ENCODE measurements at places on chromosomes 13 and 19. TPM values are rescaled to one million over a fixed set of nuclear protein-coding genes. Genes with fewer than 3 reads are reported as not detected.

- no peaks in the 10 kb centered on the region for H3K27me3 ChIP-seq
- H3K4me1 ChIP-seq, result no peaks in the 10 kb centered on the region
- no peak for DNase-seq
These were observed 13.2 kb downstream of the FREM2 start for GRCh38 chr13:38700051-38700450.

DNA sequence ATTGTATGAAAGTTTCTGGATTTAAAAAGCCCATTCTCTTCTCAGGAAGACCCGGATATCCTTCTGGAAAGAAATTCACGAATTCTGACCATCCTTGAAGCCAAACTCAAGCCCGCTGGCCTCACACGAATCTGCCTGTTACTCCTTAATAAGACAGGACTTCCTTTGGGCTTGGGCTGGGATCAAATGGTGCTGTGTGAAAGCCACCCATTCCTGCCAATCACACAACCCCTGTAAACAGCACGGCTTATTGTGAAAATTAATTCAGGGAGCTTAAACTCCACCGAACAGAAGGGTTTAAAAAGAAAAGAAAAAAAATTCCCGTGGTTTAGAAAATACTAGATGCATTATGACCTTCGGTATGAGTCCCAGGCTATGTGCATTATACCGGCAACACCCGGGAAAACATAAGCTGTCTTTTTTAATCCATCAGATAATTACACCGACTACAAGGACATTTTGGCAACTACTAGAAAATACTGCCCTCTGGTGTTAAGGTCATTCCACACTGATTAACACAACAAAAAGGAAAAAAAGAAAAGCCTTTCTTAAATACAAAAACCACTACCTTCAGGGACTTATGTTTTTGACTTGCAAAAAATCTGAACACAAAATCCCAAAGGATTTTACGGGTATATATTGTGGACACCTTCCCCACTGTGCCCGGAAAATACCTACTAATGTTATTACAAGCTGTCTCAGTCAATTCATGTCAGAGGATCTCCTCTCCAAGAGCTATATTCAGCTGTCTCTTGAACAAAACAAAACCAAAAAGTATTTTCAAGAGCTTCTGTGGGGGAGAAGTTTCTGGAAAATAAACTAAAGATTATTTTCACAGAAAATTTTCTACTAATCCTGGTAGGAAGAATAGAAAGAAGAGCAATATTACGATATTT, 76.0 kb upstream of the LSM14A start:
- H3K4me3 ChIP-seq, result no peak overlapping the region
- no peak overlapping the region for H3K27ac ChIP-seq
- no peaks in the 10 kb centered on the region for H3K4me1 ChIP-seq
- no peak for DNase-seq

- no peaks in the 10 kb centered on the region for H3K27me3 ChIP-seq
- no peak for DNase-seq
- H3K4me1 ChIP-seq, result no peaks in the 10 kb centered on the region
- H3K4me3 ChIP-seq, result no peak overlapping the region
These were observed 170.1 kb downstream of the OLFM4 start for GRCh38 chr13:53198736-53199135.

- H3K4me3 ChIP-seq, result no peak overlapping the region
- H3K4me1 ChIP-seq, result no peaks in the 10 kb centered on the region
- no peaks in the 10 kb centered on the region for H3K27me3 ChIP-seq
- H3K27ac ChIP-seq, result no peak overlapping the region
- H3K36me3 ChIP-seq, result peaks cover 6% of the 10 kb centered on the region
These were observed 14.6 kb downstream of the ZNF254 start for GRCh38 chr19:24101459-24102115.

DNA sequence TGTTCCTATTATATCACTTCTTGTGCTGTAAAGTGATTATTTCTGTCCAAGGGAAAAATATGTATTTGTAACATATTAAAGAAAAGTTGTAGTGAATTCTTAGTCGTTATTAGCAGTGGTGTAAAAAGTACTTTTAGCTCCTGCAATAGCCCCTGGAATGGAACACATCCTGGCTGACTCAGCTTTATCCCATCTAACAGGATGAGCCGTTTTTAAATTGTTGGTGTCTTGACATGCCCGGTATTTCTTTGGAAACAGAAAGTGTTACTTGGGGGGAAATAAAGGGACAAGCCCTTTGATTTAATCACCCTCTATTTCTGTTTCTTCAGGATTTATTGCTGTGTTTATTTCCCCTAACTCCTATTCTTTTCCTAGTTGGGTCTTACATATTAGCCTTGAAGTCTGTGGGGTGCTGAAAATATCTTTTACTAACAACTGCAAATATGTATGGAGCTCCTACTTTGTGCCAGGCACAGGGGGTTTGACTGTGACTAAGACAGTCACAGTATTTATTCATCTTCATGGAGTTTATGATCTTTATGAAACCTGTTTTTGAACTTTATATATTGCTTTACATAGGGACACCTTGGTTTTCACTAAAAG, 17.9 kb downstream of the COG3 start:
- H3K27ac ChIP-seq, result no peak overlapping the region
- no peak for DNase-seq
- peaks cover 15% of the 10 kb centered on the region for H3K36me3 ChIP-seq
- H3K27me3 ChIP-seq, result no peaks in the 10 kb centered on the region

DNA sequence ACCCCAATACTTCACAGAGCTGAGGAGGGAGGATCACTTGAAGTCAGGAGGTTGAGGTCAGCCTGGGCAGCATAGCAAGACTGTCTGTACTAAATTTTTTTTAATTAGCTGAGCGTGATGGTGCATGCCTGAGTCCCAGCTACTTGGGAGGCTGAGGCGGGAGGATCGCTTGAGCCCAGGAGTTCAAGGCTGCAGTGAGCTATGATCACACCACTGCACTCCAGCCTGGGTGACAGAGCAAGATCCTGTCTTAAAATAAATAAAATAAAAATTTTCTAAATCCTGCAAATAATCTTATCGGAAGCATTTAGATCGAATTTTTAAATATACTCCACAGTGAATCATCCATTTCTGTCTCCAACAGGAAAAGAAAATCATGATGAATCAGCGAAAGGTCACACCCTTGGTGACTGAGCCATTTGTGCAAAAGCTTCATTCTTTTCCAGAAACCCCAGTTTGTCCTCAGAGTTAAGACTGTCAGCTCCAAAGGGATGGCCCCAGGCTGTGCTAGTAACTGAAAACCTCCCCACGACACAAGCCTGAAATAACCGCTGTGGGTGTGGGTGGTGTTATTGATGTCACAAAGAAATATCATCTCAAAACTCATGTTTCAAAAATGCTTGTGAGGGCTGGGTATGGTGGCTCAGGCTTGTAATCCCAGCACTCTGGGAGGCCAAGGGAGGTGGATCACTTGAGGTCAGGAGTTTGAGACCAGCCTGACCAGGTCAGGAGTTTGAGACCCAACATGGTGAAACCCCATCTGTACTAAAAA, 167.6 kb downstream of the PTPRS start:
- peak; percentile 32 for DNase-seq
- no peaks in the 10 kb centered on the region for H3K4me1 ChIP-seq
- no peak overlapping the region for H3K4me3 ChIP-seq

GRCh38 chr19:42548552-42548951, 20.3 kb upstream of the CEACAM1 start:
- H3K4me3 ChIP-seq, result no peak overlapping the region
- no peaks in the 10 kb centered on the region for H3K36me3 ChIP-seq
- no peak for DNase-seq
- H3K27ac ChIP-seq, result no peak overlapping the region

GRCh38 chr13:110985541-110985940, 70.7 kb upstream of the ANKRD10 start:
- no peak overlapping the region for H3K27ac ChIP-seq
- no peaks in the 10 kb centered on the region for H3K27me3 ChIP-seq
- no peak for DNase-seq
- no peaks in the 10 kb centered on the region for H3K36me3 ChIP-seq
- no peaks in the 10 kb centered on the region for H3K4me1 ChIP-seq

GRCh38 chr19:48958006-48958405, 3.3 kb downstream of the BAX start:
- no peak overlapping the region for H3K4me3 ChIP-seq
- H3K27me3 ChIP-seq, result no peaks in the 10 kb centered on the region
- H3K36me3 ChIP-seq, result peaks cover 4% of the 10 kb centered on the region
- DNase-seq, result no peak
- H3K4me1 ChIP-seq, result peaks cover 20% of the 10 kb centered on the region
- H3K27ac ChIP-seq, result no peak overlapping the region

GRCh38 chr13:66171920-66172319, 1058.2 kb downstream of the PCDH9 start:
- H3K27ac ChIP-seq, result no peak overlapping the region
- H3K27me3 ChIP-seq, result no peaks in the 10 kb centered on the region
- no peak for DNase-seq
- H3K4me1 ChIP-seq, result peaks cover 3% of the 10 kb centered on the region

DNA sequence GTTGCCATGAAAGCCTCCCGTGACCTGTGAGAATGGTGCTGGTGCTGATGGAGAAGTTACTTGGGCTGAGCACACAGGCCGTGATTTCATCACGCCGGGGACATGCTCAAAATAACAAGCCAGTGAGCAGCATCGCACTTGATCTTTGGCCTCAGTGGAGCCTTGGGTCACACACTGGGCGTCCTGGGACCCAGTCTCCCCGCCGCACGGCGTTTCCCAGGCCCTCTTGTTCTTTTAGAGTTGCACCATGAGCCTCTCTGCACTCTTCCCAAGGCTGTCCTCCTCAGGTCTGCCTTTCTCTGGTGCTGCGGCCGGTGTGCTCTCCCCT, 9.5 kb upstream of the NDUFS7 start:
- no peaks in the 10 kb centered on the region for H3K27me3 ChIP-seq
- H3K36me3 ChIP-seq, result peaks cover 66% of the 10 kb centered on the region
- H3K4me3 ChIP-seq, result no peak overlapping the region
- H3K27ac ChIP-seq, result no peak overlapping the region
- DNase-seq, result no peak
- H3K4me1 ChIP-seq, result no peaks in the 10 kb centered on the region

DNA sequence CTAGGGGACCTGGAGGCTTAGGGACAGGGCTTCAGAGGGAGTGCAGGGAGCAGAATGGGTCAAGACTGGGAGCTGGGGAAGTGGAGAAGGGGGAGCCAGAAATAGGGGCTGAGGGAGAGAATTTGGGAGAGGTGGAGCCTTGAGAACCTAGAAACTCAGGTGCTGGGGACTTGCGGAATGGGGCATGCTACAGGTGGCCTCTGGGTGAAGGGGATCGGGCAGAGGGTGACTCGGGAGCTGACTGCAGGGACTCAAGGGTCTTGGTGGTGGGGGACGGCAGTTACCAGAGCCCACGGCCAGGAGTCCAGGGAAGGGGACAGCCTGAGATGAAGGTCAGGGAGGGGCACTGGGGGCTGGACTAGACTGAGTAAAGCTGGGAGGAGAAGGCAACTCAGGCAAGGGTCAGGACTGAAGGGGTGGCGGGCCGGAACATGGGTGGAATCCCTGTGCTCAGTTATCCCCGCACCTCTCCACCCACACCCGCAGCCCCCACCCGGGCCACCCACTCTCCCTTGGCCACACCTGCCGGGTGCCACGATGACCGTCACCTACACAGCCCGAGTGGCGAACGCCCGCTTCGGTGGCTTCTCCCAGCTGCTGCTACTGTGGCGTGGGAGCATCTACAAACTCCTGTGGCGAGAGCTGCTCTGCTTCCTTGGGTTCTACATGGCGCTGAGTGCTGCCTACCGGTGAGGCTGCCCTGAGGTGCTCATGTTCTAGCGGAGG, 628 bp downstream of the BEST2 start:
- H3K4me1 ChIP-seq, result peaks cover 2% of the 10 kb centered on the region
- no peak overlapping the region for H3K4me3 ChIP-seq
- no peak overlapping the region for H3K27ac ChIP-seq
- H3K36me3 ChIP-seq, result peaks cover 9% of the 10 kb centered on the region
- H3K27me3 ChIP-seq, result no peaks in the 10 kb centered on the region

GRCh38 chr13:76387566-76387965, 498.6 kb downstream of the KCTD12 start:
- no peak overlapping the region for H3K27ac ChIP-seq
- DNase-seq, result no peak
- no peaks in the 10 kb centered on the region for H3K27me3 ChIP-seq

DNA sequence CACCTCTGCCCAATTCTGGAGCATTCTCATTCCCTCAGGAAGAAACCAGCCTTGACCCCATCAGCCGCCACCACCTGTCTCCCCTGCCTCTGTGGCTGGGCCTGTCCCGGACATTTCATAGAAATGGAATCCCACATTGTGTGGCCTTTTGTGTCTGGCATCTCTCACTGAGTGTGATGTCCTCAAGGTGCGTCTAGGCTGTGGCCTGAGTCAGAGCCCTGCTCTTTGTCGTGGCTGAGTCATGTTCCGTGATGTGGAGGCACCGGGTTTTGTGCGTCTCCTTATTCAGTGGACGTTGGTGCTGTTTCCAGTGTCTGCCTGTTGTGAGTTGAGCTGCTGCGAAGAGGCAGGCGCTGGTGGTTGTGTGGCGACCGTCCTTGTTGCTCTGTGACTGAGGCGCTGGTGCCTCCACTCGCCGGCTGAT, 3.5 kb downstream of the FZR1 start:
- peaks cover 11% of the 10 kb centered on the region for H3K36me3 ChIP-seq
- H3K27ac ChIP-seq, result no peak overlapping the region
- no peak overlapping the region for H3K4me3 ChIP-seq

DNA sequence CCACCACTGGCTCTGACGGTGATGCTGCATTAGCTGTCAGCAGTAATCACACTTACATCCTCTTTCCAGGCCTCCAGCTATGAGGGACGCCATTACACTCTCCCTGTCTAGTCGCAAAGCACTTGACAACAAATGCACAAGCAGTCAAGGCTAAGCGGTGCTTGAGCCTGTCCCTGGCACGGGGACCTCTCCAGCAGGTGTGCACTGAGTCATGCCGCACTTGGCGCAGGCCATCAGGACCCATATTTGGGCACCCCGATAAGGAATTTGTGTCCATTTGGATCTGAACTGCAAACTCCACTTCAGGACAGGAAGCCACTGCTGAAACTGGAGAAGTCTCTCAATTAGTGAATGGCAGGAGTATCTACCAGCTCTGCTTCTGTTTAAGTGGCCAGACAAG, 301.9 kb upstream of the OBI1 start:
- no peaks in the 10 kb centered on the region for H3K27me3 ChIP-seq
- no peak overlapping the region for H3K27ac ChIP-seq
- no peaks in the 10 kb centered on the region for H3K36me3 ChIP-seq

GRCh38 chr13:103130681-103131210, 64.5 kb upstream of the SLC10A2 start:
- H3K4me3 ChIP-seq, result no peak overlapping the region
- no peak for DNase-seq
- H3K36me3 ChIP-seq, result no peaks in the 10 kb centered on the region
- H3K4me1 ChIP-seq, result no peaks in the 10 kb centered on the region
- H3K27me3 ChIP-seq, result no peaks in the 10 kb centered on the region

- H3K36me3 ChIP-seq, result peaks cover 9% of the 10 kb centered on the region
- DNase-seq, result no peak
- H3K4me1 ChIP-seq, result peaks cover 13% of the 10 kb centered on the region
- peak within 1 kb of the TSS; percentile 68 for H3K27ac ChIP-seq
These were observed at the start of gene BCAM for GRCh38 chr19:44808463-44809371. BCAM (plus strand) TSS chr19:44809103; CDS start chr19:44809125, 22 bp downstream.

The SULT2A1 gene
- not detected for total RNA-seq

The ZNF570 gene
- total RNA-seq, result 6.8 TPM

The FSTL3 gene
- 361 TPM for total RNA-seq

The IRGC gene
- total RNA-seq, result not detected

The ZNF836 gene
- 29.3 TPM for total RNA-seq

The ZNF534 gene
- total RNA-seq, result 0.68 TPM

The ANGPTL8 gene
- total RNA-seq, result not detected

The AXL gene
- 157 TPM for total RNA-seq

The RAB3A gene
- not detected for total RNA-seq

Measured in thoracic aorta (tissue), 2 donors.